NCI-H1694 treated with DMSO at 0.1 percent for 48 hours (cell line): ENCODE measurements at places on chromosomes 4 and X.

DNA sequence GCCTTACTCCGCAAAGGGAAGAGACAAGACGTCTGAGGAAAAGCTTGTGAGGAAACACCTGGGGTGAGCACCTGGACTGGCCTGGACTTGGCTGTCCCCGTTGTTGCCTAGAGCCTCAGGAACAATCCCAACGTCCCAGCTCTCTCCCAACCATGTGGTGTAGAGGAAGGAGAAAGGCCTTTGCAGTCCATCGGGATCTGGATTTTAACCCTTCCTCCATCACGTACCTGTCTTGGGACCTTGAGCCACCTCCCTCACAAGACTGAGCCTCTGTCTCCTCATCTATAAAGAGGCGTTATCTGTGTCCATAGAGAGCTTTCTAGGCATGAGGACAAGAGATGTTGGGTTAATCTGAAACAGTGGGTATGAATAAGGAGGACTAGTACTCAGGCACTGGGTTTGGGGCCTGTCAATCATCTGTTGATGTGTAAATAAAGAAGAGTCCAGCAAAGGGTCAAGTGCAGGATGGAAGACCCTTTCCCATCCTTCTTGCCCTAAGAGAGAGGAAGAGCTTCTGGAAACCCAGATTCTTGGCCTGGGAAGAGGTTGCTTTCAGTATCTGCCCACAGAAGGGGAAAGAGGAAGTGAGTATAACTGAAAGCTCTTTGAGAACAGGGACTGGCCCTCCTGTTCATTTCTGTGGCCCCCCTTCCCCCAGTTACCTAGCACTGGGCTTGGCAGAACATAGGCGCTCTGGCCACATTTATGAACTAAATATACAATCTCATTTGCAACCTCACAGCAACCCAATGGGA lies 137.1 kb downstream of the PJA1 start:
- no peak for DNase-seq

DNA sequence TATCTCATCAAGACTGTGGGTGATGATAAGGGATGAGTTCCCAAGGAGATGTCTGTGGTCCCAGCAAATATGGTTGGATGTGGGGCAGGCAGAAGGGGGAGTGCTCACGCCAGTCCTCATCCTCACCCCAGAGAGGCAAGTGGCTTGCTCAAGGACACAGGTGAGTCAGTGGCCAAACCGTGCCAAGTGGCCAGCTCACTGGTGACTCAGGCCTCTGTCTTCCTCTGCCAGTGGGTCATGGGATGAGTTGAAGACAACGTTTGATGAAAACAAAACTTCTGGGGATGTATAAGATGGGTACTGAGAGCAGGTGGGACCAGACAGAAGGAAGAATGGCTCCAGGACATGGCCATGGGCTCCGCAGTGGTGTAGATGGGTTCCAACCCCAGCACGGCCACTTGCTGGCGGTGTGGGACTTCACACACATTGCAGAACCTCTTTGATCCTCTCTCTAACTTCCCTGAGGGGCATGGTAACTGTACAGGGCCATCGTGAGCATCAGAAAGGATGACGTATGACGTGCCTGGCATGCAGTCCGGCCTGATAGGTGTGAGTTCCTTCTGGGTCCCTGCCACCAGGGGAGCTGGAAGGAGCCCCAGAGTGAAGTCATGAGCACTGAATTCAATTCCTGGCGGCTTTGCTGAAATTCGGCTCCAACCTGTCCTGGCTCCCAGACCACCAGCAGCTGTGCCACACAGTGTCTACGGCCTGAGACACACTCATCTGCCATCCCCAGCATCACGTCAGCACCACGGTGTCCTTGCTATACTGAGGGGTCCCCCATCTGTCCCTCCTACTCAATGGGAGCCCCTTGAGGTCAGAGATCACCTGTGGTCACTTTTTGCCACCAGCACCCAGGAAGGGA lies 41.3 kb upstream of the GPR78 start:
- no peak for DNase-seq

GRCh38 chr4:1516261-1516660 lies 110.0 kb upstream of the NKX1-1 start:
- DNase-seq, result no peak

DNA sequence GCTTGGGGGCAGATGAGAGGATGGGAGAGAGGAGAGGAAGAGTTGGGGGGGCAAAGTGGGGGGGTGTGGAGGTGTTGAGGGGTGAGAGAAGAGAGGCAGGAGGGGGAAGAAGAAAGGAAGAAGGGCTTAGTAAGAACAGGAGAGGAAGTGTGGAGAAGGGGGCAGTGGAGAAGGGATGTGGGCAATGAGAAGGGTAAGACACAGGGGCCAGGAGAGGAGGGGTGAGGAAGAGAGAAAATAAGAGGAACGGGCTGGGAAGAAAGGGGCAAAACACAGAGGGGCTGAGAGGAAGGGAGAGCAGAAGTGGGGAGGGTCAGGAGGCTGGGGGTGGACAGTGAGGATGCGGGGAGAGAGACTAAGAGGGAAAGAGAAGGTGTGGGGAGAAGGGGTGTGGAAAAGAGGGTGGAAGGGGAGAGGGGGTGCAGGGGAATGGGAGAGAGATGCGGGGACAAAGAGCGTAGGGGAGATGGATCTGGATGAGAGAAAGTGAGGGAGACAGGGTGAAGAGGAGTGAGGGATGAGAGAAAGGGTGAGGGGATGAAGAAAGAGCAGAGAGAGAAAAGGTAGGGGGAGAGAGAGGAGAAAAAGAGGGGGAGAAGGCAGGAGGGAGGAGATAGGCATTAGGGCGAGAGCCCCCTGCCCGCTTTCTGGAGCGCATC lies 12.9 kb downstream of the SH3KBP1 start:
- DNase-seq, result no peak

DNA sequence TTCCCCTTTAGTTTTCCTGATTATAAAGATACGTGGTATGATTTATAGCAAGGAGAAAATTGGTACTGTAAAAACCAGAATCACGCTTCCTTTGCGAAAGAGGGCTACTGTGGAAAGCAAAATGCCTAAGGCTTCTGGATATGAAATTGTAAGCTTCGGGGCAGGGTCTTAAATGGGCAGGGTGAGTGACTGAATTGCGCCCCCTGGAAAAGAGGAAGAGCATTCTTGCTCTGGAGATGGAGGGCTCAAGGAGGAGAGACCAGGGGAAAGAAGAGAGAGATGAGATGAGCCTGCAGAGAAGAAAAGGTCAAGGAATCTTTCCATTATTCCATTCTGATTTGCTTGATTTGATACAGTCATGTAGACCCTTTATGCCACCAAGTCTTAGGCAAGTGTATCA lies 13.1 kb upstream of the ETNPPL start:
- no peak for DNase-seq

DNA sequence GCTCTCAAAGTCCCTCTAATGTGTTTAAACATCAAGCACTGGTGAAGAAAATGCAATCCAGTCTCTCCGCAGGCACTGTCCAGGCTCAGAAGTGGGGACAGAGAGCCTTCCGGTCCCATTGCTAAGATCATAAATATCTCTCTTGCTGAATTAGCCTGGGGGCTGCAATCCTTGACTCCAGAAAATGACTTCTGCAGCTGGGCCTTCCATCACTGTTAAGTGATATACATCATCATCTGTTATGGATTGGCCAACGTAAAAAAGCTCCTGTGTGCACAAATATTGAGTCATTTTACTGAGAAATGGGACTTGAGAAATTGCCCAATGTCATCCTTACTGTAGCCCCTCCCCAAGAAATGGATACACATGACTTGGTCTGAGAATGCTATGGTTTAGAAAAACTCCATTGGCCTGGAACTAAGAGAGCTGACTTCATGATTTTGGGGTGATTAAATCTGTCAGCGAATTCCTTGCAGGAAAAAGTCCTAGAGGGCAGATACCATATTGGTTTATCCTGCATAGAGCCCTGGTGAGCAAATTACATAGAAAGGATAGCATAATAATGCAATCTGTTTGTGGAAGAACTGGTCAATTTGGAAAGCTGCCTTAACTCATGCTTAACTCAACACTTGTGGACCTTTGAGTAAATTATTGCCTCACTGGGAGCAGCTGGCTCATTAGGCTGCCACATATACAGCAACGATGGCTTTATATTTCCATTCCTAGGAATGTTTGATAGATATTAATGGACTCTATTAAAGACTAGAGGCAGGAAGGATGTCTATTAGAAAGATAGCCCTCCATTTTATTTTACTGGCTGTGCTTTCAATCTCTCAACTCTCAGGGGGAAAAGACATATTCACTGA lies 346.1 kb downstream of the GBA3 start:
- no peak for DNase-seq

- peak; percentile 25 for DNase-seq
These were observed 73.1 kb upstream of the FMR1 start for GRCh38 chrX:147838465-147839131.

- DNase-seq, result no peak
These were observed 72.2 kb upstream of the KLF3 start for GRCh38 chr4:38591617-38592337.

GRCh38 chr4:166839615-166840251 lies 394.6 kb downstream of the SPOCK3 start:
- no peak for DNase-seq

DNA sequence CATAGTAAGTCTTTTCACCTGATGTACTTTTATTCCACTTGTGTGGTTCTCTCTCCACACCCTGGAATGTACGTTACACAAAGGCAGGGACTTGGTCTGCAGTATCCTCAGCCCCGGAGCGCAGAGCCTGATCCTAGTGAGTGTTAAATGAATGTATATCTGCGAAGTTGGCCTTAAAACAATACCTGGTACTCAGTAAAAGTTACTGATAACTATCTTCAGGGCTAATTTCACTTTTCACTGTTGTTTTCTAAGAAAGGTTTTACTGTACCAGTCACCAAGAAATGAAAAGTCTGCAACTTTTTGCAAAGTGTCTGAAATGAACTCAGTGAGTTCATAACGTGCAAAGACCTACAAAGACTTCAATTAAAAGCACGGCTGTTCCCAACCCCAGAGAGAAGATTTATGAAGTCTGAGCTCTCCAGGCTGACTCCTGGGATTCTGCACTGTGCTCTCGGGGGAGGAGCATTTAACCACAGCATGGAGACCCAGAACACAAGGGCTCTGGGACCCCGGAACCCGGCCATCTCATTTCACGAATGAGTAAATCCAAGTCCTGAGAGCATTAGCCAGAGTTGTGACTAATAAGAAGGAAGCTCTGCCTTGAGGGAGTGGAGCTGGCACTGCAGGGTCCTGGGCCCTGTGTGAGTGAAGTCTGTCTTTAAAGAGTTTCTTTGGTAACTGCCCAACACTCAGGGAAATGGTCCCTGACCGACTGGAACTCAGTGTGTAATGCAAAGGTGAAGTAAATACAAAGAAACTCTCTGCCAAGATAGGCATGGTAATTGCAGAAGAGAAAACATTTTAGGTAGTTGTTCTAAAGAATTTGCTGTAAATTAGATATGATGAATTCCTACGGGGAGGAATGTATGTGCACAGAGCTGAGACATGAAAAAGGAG lies 165.8 kb downstream of the NSUN7 start:
- no peak for DNase-seq

DNA sequence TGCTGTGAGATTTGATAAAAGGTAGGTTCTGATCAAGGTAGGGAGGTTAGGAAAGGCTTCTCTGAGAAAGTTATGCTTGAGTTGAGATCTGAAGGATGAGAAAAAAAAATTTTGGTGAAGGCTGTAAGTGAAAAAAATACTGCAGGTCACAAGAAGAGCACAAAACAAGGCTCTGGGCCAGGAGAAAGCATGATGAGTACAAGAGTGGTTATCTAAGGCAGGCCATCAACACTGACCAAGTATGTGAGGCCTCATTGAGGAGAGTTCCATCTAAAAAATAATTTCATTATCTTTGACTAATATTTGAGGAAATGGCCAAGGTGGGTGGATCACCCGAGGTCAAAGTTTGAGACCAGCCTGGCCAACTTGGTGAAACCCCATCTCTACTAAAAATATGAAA lies 71.6 kb upstream of the SLC4A4 start:
- no peak for DNase-seq

DNA sequence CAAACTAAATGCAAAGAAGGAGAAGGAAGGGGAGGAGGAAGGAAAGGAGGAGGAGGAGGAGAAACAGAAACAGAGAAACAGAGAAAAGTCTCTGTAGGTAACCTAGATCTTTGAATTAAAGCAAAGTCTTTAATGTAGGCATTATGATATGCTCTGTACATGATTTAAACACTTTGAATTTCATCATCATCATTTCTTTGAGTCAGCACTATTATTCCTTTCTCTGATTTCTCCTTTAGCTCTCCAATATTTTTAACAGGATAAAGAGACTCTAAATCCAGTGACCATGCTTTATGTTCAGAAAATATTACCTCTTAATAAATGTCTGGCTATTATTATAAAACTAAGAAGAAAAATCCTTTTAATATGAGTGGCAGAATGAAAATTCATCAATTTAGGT lies 124.3 kb downstream of the ANTXR2 start:
- DNase-seq, result no peak

GRCh38 chr4:165514739-165515138 lies 135.9 kb downstream of the CPE start:
- no peak for DNase-seq

GRCh38 chr4:168291242-168291641 lies 27.3 kb downstream of the DDX60 start:
- DNase-seq, result no peak

GRCh38 chr4:3388471-3389232 lies 53.1 kb upstream of the HGFAC start:
- no peak for DNase-seq

DNA sequence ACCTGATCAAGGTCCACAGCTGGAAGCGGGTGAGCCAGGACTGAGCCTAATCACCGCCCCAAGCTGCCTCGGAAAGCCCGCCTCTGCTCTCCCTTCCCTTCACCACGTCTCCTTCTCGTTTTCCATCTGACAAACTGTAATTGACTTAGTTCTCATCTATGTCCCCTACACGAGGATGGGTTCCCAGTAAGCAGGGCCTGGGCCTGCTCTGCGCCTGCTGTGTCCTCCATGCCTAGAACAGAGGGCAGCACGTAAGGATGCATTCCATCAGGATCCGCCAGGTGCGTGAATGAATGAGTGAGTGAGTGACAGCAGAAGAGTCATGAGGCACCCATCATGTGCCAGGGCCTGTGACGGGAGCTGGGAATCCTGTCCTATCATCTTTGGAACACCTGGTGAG lies 86.7 kb downstream of the JAKMIP1 start:
- no peak for DNase-seq

DNA sequence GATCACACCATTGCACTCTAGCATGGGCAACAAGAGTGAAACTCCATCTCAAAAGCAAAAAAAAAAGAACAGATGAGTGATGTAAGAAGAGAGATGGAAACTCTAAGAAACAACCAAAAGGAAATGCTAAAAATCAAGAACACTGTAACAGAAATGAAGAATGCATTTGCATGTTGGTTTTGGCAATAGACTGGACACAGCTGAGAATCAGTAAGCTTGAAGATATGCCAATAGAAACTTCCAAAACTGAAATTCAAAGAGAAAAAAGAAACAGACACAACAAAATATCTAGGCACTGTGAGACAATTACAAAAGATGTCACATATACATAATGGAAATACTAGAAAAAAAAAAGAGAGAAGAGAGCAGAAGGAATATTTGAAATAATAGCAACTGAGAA lies 93.7 kb downstream of the BEND2 start:
- no peak for DNase-seq

- DNase-seq, result no peak
These were observed 27.7 kb downstream of the PAK3 start for GRCh38 chrX:111123606-111124179.

DNA sequence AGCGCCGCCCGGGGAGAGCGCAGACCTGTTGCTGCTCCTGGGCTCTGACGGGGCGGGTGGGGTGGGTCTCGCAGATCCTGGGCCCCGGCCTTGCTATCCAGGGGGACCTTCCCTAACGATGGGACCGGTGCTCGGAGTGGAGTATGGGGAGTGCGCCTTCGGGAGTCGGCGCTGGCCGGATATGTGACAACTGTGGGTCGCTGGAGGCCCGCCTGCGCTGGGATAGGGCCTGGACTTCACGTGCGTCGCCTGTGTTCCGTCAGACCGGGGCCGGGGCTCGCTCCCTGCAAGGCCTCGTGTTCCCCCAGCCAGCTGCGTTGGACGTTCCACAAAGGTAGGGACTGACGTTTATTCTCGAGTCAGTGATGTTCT lies 1.3 kb downstream of the TBL1X start:
- no peak for DNase-seq
